ENCODE measurements at places on chromosomes 3 and 15. TPM values are rescaled to one million over a fixed set of nuclear protein-coding genes. Genes with fewer than 3 reads are reported as not detected.

- H3K36me3 ChIP-seq: no peaks in the 10 kb centered on the region
- no peaks in the 10 kb centered on the region for H3K4me1 ChIP-seq
- H3K27ac ChIP-seq: no peak overlapping the region
- DNase-seq: no peak
These were observed 112.2 kb downstream of the FBLN2 start for GRCh38 chr3:13661121-13661520.

DNA sequence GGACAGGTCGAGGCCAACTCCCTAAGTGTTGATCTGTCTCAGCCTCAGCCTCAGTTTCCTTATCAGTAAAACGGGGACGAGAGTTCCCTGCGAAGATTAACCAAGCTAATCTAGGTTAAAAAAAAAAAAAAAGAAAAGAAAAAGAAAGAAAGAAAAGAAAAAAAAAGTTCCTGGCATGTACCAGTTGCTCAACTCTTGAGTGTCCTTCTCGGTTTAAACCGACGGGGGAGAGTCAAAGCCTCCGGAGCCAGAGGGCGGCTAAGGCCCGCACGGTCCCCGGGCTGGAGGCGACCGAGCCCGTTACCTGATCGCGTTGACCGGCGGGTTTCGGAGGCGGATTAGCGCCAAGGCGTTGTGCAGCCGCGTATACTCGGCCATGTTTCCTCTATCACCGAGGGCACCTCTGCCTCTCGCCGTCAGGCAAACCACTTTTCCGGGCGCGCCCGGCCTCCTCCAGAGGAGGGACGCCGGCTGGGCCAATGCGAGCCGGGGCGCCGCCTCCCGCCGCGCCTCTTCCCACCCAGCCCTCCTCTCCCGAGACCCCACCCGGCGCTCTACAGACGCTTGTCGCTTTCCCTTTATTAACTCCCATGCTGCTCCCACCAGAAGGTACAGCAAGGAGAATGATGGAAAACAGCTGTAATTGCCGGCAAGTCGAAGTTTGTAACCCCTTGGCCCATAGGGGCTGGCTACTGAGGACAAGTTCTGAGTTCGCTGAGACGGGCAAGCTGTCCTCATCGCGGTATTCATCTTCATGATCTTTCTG is at the start of gene EHHADH:
Gene EHHADH, minus strand, starts transcription at position 405 of the 766 bp plus-strand sequence. Its CDS starts 27 bp downstream, at position 378.
- peak within 1 kb of the TSS; percentile 58 for H3K4me3 ChIP-seq
- H3K27ac ChIP-seq: no peak within 1 kb of the TSS
- H3K27me3 ChIP-seq: no peaks in the 10 kb centered on the region

Gene CSTA
- total RNA-seq: not detected

DNA sequence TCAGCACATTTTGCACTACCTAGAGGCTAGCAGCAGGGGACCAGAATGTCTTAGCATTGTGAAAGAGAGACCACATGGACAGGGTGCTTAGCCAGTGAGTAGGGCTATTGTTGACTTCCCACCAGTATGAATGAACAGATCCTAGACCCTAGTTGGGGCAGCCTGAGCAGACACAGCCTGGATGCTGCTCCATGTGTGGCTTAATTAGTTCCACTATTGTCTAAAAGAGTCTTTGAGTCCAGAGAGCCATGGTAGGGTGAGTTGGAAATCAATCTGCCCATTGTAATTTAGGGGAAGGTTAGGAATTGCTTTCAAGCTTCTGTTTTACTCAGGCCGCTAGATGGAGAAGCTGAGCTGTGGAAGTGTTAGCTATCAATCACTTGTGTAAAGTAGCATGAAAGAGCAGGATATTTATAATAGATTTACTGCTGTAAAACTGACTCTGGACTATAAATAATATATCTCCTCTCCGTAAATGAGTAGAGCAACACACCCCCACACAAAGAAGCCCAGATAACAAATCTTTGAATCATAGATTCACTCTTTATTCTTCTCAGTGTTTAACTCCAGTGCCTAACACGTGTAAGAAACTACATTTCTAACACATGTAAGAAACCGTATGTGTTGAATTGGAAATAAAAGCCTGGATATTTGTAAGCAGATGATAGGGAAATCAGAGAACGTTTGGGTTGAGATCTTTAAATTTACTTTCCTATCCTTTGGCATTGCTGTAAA is 4.1 kb upstream of the GCSAM start:
- peak overlapping the region; percentile 7 for H3K27ac ChIP-seq
- no peak overlapping the region for H3K4me3 ChIP-seq
- H3K27me3 ChIP-seq: no peaks in the 10 kb centered on the region
- H3K4me1 ChIP-seq: no peaks in the 10 kb centered on the region
- DNase-seq: peak; percentile 68

GRCh38 chr3:88480822-88481221 is 331.1 kb downstream of the C3orf38 start:
- no peak overlapping the region for H3K27ac ChIP-seq
- no peaks in the 10 kb centered on the region for H3K36me3 ChIP-seq
- H3K4me3 ChIP-seq: no peak overlapping the region
- no peak for DNase-seq
- H3K4me1 ChIP-seq: no peaks in the 10 kb centered on the region

DNA sequence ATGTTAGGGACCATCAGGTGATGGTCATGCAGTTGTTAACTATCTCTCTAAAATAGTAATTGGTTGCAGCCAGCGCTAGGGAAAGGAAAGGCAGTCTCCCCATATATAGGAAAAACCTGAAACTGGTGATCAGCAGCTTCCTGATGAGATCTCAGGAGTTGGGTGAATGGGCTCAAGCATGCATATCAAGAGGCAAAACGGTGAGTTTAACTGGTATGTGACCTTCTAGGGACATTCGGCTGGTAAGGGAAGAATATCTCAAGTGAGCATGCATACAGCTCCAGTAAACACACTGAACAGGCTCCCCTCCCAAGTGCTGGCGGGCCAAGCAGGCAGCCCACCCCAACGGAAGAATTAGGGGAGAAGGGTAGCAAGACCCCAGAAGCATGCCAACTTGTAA is 49.3 kb upstream of the ROBO2 start:
- H3K27ac ChIP-seq: no peak overlapping the region
- no peak for DNase-seq
- no peaks in the 10 kb centered on the region for H3K27me3 ChIP-seq
- no peaks in the 10 kb centered on the region for H3K4me1 ChIP-seq
- no peaks in the 10 kb centered on the region for H3K36me3 ChIP-seq
- no peak overlapping the region for H3K4me3 ChIP-seq

- peak; percentile 84 for DNase-seq
- no peaks in the 10 kb centered on the region for H3K36me3 ChIP-seq
- H3K4me3 ChIP-seq: no peak overlapping the region
- H3K27ac ChIP-seq: no peak overlapping the region
- H3K4me1 ChIP-seq: peaks cover 4% of the 10 kb centered on the region
- H3K27me3 ChIP-seq: no peaks in the 10 kb centered on the region
These were observed 2.5 kb downstream of the XIRP1 start for GRCh38 chr3:39189959-39190269.

Gene GRIP2
- 3.2 TPM for total RNA-seq

DNA sequence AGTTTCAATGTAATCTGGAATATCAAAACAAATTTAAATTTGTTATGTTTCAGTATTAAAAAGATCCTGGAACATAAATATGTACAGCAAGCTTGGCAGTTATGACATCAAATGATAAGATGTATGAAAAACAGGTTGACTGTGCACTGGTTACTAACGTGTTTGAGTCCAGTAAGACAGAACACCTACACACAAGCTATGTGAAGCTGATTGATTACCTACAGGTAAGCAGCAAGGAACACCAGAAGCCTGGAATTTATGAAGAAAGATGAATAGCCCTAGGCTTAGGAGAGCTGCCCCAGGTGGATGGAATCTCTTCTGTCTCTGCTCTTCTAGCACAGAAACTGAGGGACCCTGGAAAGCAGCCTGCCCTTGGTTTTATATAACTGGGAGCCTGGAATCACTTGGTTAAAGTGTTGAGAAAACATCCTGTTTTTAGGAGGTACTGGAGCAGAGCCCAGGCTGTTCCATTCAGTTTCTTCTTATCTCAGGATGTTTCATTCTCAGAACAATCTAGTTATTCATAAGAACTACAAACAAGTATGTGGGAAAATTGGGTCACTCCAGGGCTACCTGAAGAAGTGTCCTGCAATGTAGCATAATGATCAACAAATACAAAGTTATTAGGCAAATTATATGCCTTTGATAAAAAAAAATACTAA is 36.3 kb downstream of the SLITRK3 start:
- H3K27ac ChIP-seq: no peak overlapping the region
- no peaks in the 10 kb centered on the region for H3K36me3 ChIP-seq
- no peak for DNase-seq
- no peaks in the 10 kb centered on the region for H3K4me1 ChIP-seq
- H3K4me3 ChIP-seq: no peak overlapping the region

GRCh38 chr15:75214293-75215096 is 12.8 kb downstream of the C15orf39 start:
- no peak overlapping the region for H3K4me3 ChIP-seq
- H3K36me3 ChIP-seq: peaks cover 30% of the 10 kb centered on the region
- DNase-seq: peak; percentile 59
- H3K4me1 ChIP-seq: peaks cover 2% of the 10 kb centered on the region
- H3K27me3 ChIP-seq: no peaks in the 10 kb centered on the region

Gene GOLGA8J
- total RNA-seq: not detected

Gene LMAN1L
- not detected for total RNA-seq

GRCh38 chr3:196044513-196044912 is 37.4 kb downstream of the TFRC start:
- H3K4me1 ChIP-seq: no peaks in the 10 kb centered on the region
- H3K4me3 ChIP-seq: no peak overlapping the region
- peaks cover under 1% of the 10 kb centered on the region for H3K36me3 ChIP-seq

DNA sequence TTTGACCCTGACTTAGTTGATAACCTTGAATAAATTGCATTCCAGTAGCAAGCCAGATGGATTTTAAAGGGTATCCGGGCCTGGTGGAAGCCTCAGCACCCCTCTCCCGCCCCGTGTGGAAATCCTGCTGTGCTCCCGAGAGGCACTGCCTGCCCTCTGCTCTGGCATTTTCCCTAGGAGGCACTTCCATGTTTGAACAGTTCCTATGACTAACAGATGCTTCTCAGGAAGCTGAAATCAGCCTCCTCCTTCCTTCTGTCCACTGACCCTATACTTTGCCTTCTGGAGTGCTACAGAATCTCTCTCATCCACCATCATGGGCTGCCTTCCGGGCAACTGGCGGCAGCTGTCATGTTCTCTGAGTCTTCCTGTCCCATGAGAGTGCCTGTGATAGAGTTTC is 90.8 kb downstream of the GABRG3 start:
- no peak overlapping the region for H3K27ac ChIP-seq
- H3K4me3 ChIP-seq: no peak overlapping the region
- H3K36me3 ChIP-seq: no peaks in the 10 kb centered on the region
- no peaks in the 10 kb centered on the region for H3K27me3 ChIP-seq
- H3K4me1 ChIP-seq: no peaks in the 10 kb centered on the region
- no peak for DNase-seq

- H3K4me3 ChIP-seq: no peak overlapping the region
- no peak for DNase-seq
- H3K27me3 ChIP-seq: no peaks in the 10 kb centered on the region
- H3K4me1 ChIP-seq: peaks cover 8% of the 10 kb centered on the region
- H3K27ac ChIP-seq: no peak overlapping the region
- 0 out of 3 replicates have a peak, but pooled peaks cover 3% of the 10 kb centered on the region for H3K36me3 ChIP-seq
These were observed 252.2 kb upstream of the IGF1R start for GRCh38 chr15:98395974-98396610.

GRCh38 chr3:43861635-43862034 is 170.9 kb downstream of the ABHD5 start:
- no peaks in the 10 kb centered on the region for H3K27me3 ChIP-seq
- no peak overlapping the region for H3K4me3 ChIP-seq
- no peaks in the 10 kb centered on the region for H3K36me3 ChIP-seq
- no peak for DNase-seq

DNA sequence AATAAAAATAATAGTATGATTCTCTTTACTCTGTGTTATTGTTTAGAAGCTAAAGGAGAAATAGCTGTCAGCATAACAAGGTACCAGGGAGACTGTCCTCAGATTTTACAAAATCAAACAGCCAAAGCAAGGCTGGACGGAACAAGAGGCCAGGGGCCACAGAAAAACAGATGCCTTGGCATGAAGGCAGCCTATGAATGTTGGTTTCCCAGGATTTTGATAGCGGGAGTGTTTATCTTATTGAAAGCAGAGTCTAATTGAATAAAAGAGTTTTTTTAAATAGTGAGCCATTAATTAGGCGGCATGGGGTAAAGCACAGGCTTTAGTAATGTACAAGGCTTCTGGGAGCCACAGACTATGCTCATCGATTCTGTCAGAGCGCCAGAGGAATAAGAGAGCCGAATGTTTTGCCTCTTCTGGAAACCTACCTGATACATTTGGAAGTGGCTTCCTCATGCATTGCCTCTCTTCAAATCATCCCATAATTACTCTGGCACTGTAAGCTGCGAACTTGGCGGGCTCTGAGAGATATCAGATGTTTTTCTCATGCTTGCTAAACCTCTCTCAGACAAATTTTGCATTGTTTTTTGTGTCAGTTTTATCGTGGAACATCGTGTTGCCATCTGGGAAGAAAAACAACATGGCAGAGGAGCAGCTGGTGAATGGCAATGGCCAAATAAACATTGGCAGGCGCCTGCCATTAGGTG is 30.4 kb upstream of the TMCO5A start:
- no peaks in the 10 kb centered on the region for H3K36me3 ChIP-seq
- no peak for DNase-seq
- no peaks in the 10 kb centered on the region for H3K27me3 ChIP-seq
- no peak overlapping the region for H3K27ac ChIP-seq

DNA sequence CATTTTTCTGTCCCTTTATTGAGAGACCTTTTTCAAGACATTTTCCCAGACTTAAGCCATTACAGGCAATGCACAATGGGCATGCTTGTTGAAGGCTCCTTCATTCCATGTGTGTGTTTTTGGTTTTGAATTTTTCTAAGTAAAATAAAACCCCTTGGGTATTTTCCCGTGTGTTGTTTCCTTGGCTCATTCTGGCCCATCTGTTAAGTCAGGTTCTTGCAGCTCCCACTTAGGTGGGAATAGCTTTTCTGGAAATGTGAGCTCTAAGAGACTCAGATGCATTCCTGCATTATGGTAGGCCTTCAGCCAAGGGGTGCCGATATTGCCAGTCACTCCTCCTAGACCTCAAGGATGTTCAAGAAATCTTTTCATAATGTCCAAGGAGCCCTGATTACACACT is 314.9 kb downstream of the CACNA2D3 start:
- no peak overlapping the region for H3K4me3 ChIP-seq
- no peaks in the 10 kb centered on the region for H3K4me1 ChIP-seq
- H3K27me3 ChIP-seq: no peaks in the 10 kb centered on the region
- no peak overlapping the region for H3K27ac ChIP-seq

- no peak for DNase-seq
- no peaks in the 10 kb centered on the region for H3K4me1 ChIP-seq
- no peaks in the 10 kb centered on the region for H3K36me3 ChIP-seq
- no peak overlapping the region for H3K27ac ChIP-seq
These were observed 23.4 kb upstream of the TLE3 start for GRCh38 chr15:70120958-70121623.

- peak; percentile 40 for DNase-seq
- H3K36me3 ChIP-seq: peaks cover 51% of the 10 kb centered on the region
- H3K27ac ChIP-seq: no peak overlapping the region
These were observed 593 bp downstream of the FAM219B start for GRCh38 chr15:74906067-74906449.

Gene ARNT2
- 9.5 TPM for total RNA-seq

DNA sequence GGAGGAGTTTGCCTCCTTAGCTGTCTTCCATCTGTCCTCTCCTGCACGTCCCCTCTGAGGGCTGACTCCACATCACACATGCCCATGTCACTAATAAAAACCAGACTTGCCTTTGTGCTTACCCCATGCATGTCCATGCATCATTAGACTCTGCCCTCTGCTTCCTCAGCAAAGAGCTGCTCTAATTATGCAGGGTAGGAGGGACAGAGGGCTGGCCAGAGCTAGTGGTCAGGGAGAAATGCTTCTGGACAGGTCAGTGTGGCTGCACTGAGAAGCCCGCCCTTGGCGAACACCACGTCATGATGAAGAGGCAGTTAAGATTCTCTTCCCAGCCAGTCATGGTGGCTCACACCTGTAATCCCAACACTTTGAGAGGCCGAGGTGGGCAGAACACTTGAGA is 8.9 kb downstream of the CA12 start:
- DNase-seq: no peak
- H3K27ac ChIP-seq: no peak overlapping the region
- H3K27me3 ChIP-seq: no peaks in the 10 kb centered on the region
- H3K36me3 ChIP-seq: no peaks in the 10 kb centered on the region
- H3K4me1 ChIP-seq: no peaks in the 10 kb centered on the region
